ENCODE measurements at places on chromosomes 4 and X.

DNA sequence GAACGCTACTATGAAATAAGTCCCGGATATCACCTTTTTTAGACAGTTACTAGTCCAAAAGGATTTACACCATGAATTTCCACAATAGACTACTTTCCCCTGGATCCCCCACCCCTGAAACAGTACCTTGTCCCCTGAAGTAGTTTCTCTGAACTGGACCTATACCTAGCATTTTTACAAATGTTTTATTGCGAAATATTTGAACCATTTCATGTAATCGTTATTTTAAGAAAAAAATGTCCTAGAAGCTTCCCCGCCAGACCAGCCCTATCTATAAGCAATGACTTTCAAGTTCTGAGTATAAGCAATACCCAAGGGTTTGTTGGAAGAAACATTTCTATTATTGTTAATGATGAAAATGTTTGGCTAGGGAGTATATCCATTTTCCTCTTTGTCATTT is 517.8 kb upstream of the IGFBP7 start:
- DNase-seq: no peak

- DNase-seq: no peak
Observed at GRCh38 chr4:101357751-101358150, 10.4 kb upstream of the PPP3CA start.

DNA sequence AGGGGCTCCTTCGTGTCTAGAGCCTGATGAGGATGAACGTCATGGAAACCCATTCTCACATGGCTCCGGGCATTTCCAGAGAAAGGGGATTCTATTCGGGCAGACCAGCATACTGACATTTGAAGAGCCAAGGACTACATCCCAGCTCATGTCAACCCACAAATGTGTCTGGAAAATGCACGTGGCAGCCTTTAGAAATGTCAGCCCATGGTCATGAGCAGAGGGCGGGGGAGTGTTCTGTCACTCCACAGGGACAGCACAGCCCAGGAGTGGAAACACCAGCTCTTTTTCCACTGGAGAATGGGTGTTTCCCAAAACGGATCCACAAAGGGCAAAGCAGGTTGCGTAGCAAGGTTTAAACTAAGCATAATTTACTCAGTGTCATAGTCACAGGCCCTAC is 207.0 kb downstream of the BCOR start:
- no peak for DNase-seq

GRCh38 chr4:154595807-154596206 is 5.3 kb upstream of the FGA start:
- no peak for DNase-seq

GRCh38 chr4:94452476-94453371 is 982 bp downstream of the PDLIM5 start:
- peak; percentile 42 for DNase-seq

GRCh38 chr4:110869862-110870572 is 247.1 kb upstream of the PITX2 start:
- DNase-seq: no peak

DNA sequence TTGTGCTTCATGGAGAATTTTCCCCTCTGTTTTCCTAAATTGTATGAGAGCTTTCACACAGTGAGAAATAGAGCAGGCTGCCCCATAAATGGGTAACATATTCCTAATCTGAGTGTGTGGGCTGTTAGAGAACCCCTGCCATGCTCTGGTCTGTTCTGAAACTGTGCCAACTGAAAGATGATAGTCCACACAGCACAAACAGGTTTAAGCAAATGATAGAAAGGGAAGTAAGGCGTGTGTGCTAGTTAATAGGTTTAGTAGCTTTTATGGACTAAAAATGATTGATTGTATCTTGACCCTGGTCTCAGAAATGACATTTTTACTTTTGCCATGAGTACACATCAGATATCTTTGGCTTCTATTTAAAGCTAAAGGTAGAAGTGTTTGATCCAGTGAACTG is 106.2 kb downstream of the PRRG1 start:
- DNase-seq: no peak

GRCh38 chr4:11005300-11005699 is 320.7 kb upstream of the CLNK start:
- no peak for DNase-seq

- no peak for DNase-seq
Observed at GRCh38 chr4:112038861-112039260, 106.4 kb upstream of the FAM241A start.

- DNase-seq: no peak
Observed at GRCh38 chr4:52093466-52093865, 42.4 kb downstream of the SPATA18 start.

DNA sequence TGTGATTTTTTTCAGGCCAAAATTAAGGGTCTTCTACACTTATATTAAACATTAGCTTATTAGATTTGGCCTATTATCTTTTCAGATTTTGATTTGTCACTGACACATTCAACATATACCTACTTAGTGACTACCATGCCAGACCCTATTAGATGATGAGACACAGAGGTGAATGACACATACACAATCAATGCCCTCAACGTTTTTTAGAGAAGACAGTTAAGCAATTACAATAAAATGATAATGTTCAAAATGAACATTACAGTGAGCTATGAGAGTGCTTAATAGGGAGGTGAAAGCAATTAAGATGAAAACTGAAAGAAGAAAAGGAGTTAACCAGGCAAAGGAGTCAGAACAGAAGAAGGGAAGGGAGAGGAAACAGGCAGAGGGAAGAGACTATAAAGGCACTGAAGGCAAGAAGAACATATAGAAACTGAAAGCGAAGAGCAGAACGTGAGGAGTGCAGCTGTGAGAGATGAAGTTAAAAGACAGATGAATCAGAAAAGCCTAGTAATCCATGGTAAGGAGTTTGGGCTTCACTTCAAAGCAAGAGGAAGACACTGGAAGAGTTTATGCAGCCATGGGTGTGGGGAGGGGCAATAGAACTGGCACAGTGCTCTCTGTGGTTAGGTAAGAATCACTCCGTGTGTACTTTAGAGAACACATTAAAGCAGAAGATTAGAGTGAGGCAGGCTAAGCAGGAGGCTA is 119.0 kb downstream of the REELD1 start:
- peak; percentile 37 for DNase-seq

- no peak for DNase-seq
Observed at GRCh38 chr4:158540125-158540907, 18.6 kb downstream of the RXFP1 start.

DNA sequence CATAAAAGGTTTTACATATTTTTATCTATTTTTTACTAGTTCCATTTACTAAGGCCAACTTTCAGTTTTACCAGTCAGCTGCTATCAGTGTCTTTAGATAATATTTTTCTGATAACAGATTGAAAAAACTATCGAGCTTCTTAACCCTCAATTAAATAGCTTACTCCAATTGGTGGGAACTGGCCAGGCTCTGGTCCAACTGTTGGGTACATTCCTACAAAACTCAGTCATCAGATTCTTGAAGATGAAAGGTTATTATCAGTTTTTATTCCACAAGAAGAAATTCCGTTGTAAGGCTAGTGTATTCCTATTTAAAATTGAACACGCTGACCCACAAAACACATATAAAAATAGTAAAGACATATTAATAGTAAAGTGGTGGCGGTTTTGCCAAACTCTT is 346.2 kb downstream of the MAPK10 start:
- DNase-seq: no peak

- DNase-seq: no peak
Observed at GRCh38 chr4:7752649-7753048, 187.0 kb downstream of the AFAP1 start.

DNA sequence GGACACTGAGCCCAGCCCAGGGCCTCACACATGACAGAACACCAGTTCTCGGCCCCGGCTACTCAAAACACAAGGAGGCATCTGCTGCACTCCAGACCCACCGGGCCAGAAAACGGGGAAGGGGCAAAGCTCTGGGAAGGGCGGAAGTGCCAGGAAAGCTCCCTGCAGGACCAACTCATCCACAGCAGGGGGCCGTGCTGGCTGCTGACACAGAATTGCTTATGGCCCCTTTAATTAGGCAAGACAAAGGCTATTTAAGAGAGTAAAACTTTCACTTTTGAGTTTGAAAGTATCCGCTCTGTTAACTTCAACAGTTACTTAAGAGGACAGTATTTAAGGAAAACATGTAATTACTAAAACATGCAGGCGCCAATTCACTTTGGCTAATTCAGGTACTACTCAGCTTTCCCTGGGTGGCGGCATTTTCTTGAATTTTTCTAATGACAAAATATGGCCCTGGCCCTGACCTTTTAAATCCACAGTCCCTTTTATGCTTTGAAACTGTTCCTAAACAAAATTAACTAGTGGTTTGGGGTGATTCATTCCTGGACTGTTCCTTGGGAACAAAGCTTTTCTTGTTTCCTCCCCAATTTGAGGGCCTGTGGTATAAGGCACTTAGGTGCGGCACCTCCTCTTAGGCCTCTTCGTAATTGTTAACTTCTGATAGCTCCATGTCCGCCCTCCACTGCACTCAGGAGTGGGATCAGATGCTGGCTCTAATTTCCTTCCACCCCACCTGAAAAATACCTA is 40.4 kb downstream of the NSG1 start:
- no peak for DNase-seq

GRCh38 chrX:111191598-111191997 is 78.7 kb downstream of the CAPN6 start:
- no peak for DNase-seq
